ENCODE measurements at places on chromosomes 11 and 22. TPM values are rescaled to one million over a fixed set of nuclear protein-coding genes. Genes with fewer than 3 reads are reported as not detected.
A peak's percentile ranks its signal among the peaks of the same experiment; 100 is the strongest.

GRCh38 chr11:20035701-20036601 is 124.3 kb downstream of the DBX1 start:
- peak; percentile 86 for DNase-seq

DNA sequence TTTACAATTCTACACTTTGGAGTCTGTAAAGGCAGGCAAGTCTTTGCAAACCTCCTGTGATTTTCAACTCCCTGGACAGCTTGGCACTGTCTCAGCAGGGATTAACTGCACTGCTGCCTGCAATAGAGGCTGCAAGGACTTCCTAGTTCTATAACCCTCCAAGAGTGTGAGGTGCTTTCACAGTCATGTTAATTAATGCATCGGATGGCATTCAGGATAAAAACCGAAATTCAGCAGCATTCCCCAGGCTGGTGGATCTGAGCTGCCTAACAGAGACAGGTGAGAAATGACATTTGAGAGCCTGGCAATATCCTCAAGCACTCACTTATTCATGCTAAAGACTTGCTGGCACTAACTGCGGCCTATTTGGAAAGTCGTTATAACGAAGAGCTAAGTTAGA is 85.0 kb downstream of the LARGE1 start:
- no peak for DNase-seq

GRCh38 chr22:46473021-46473779 is 64.2 kb downstream of the CELSR1 start:
- DNase-seq = no peak

DNA sequence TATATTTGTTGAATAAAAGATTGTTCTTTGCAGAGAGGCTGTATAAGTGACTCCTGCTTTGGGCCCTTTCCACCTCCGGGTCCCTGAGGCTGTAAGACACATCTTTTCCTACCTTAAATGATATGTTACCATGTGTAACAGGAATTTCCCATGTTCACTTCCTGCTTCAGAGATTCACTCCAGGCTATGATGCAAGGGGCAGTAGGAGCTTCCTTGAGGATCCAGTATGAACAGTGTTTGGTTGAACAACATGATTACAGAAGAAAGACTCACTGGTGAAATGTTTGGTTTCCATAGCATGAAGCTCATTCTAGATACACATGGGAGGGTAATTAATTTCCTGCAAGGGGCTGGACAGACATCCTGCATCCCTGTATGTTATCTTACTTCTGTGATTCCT is 25.6 kb upstream of the ZDHHC13 start:
- DNase-seq = no peak

DNA sequence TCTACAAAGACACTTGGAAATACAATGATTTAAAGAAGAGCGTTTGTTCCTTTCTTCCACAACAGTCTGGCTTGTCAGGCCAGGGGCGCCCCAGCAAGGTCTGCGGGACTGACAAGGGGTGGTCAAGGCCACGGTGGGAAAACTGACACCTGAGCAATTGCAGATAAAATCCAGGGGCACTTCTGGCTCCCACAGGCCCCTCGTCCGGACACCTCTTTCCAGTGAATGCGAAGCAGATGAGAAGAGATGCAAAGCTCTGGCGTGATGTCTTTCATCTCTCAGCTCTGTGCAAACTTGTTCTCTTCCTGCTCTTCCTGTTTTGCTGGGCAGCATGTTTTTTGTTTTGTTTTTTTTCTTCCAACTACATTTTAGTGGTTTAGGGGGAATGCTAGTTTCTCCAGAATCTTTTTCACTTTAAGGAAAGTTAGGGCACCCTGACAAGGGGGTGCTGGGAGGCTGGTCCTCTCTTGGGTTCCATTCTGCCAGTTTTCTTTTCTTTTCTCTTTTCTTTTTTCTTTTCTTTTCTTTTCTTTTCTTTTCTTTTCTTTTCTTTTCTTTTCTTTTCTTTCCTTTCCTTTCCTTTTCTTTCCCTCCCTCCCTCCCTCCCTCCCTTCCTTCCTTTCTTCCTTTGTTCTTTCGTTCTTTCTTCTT is 11.1 kb upstream of the CBX6 start:
- DNase-seq = peak; percentile 24

GRCh38 chr11:862081-862661 is 19.5 kb downstream of the TSPAN4 start:
- no peak for DNase-seq

DNA sequence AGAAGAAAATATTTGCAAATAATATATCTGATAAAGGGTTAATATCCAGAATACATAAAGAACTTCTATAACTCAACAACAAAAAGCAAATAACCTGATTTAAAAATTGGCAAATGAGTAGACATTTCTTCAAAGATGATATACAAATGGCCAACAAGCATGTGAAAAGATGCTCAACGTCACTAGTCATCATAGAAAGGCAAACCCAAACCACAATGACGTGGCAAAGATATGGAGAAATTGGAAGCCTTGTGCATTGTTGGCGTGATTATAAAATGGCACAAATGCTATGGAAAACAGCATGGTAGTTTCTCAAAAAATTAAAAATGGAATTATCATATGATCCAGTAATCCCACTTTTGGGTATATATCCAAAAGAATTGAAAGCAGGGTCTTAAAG is 466.3 kb downstream of the TBC1D22A start:
- DNase-seq = no peak

DNA sequence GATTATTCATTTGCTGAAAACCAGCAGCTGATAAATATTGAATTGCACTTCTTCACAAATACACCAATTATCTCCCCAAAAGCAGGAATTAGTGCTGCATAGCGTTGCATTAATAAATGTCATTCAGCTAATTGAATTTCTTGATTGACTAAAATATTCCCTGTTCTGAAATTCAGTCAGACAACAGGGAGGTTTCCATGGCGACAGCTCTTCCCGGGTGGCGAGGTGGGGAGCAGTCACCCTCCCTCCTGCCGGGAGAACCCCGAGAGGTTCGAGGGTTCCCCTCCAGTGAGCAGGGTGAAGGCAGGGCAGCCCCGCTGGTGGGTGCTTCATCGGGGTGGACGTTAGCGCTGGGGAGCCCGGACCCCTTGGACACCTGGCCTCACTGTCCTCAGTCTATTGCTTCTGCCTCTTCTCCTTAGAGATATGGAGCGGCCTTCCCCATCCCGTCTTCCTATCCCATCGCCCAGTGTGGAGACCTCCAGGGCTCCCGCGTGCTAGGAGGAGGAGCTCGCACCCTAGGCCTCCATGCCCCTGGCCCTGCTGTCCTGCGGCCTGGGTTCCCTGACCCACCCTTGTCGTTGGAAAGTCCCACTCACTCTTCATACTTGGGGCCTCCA is 983.5 kb downstream of the BRD1 start:
- no peak for DNase-seq

DNA sequence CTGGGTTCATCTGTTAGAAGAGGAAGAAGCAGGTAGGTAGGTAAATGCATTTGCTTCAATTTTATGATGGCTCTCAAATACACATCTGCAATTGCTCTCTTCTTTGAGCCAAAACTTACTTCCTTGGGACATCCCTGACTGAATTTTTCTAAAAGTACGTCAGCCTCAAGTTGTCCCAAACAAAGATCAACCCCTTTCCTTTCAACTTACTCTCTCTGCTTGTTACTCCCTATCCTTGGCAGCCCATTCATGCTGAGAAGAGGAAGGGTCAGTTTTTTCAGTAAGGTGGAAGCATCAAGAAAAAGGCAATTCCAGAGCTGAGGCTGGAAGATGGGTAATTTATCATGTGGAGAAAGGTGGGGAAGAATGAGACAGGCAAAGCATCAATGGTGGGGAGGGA is 111.2 kb downstream of the LRRC32 start:
- no peak for DNase-seq

Gene TOMM22
- total RNA-seq = 88.9 TPM

Gene OR51B2
- total RNA-seq = not detected

Gene RIMBP3B
- total RNA-seq = 0.32 TPM

Gene OR5A1
- total RNA-seq = not detected

Gene H19
- 161 TPM for total RNA-seq

Gene SYVN1
- 13.0 TPM for total RNA-seq
